ENCODE measurements at places on chromosomes 2 and 18. TPM values are rescaled to one million over a fixed set of nuclear protein-coding genes. Genes with fewer than 3 reads are reported as not detected.

Gene CXCR4
- total RNA-seq, result 196 TPM

Gene LYPD6
- not detected for total RNA-seq

Gene EGR4
- total RNA-seq, result not detected

Gene IL1R2
- 10.7 TPM for total RNA-seq

Gene BUB1
- 94.7 TPM for total RNA-seq

Gene PAPOLG
- 14.2 TPM for total RNA-seq

Gene KCNF1
- not detected for total RNA-seq

Gene SPC25
- total RNA-seq, result 50.5 TPM

Gene ACADL
- not detected for total RNA-seq

Gene RAX
- not detected for total RNA-seq

Gene NAT8
- not detected for total RNA-seq

Gene ST6GAL2
- not detected for total RNA-seq

Gene IL36A
- not detected for total RNA-seq

Gene FAM228A
- total RNA-seq, result 0.14 TPM

Gene CENPA
- 26.9 TPM for total RNA-seq

Gene CD28
- total RNA-seq, result 191 TPM

Gene REG3A
- total RNA-seq, result not detected

Gene PROC
- not detected for total RNA-seq

Gene PSMA8
- total RNA-seq, result 0.45 TPM

Gene PPP1R7
- total RNA-seq, result 81.6 TPM

Gene LAMA3
- total RNA-seq, result 0.07 TPM

Gene IL18RAP
- 2.6 TPM for total RNA-seq

Data from activated naive CD4-positive, alpha-beta T cell treated with anti-CD3 and anti-CD28 coated beads, Interleukin-2, amount 50 U/mL, for 72 hours (primary cell).